ENCODE measurements at places on chromosomes 1 and 21. TPM values are rescaled to one million over a fixed set of nuclear protein-coding genes. Genes with fewer than 3 reads are reported as not detected.

GRCh38 chr1:31767225-31767624, 3.1 kb upstream of the ADGRB2 start:
- DNase-seq: no peak

CD101 gene
- total RNA-seq: 0.03 TPM

GRCh38 chr21:38804789-38805327, 871 bp upstream of the ETS2 start:
- no peak for DNase-seq

SPATA21 gene
- total RNA-seq: not detected

GRCh38 chr1:204929487-204930154, 59.0 kb downstream of the NFASC start:
- DNase-seq: no peak

TSPEAR gene
- total RNA-seq: not detected

DNA sequence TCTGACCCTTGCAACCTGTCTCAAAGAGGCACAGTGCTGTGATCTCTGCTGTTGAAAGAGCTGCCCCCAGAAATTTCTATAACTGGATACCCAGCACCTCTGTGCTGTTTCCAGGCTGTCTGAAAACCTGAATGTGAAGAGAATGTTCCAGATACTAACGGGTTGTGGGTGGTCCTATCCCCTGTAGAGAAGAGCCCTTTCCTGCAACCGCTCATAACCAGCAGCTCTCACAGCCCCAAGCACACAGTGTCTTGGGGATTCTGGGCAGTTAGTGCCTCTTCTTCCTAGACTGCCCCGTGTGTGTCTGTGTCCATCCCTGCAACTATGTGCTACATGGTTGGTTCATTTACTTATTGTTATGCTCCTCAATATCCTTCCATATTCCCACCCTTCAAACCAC, 104.5 kb downstream of the SUSD4 start:
- no peak for DNase-seq
